Ovary (tissue), 10 donors: ENCODE measurements at places on chromosomes 4 and X. TPM values are rescaled to one million over a fixed set of nuclear protein-coding genes. Genes with fewer than 3 reads are reported as not detected.

DNA sequence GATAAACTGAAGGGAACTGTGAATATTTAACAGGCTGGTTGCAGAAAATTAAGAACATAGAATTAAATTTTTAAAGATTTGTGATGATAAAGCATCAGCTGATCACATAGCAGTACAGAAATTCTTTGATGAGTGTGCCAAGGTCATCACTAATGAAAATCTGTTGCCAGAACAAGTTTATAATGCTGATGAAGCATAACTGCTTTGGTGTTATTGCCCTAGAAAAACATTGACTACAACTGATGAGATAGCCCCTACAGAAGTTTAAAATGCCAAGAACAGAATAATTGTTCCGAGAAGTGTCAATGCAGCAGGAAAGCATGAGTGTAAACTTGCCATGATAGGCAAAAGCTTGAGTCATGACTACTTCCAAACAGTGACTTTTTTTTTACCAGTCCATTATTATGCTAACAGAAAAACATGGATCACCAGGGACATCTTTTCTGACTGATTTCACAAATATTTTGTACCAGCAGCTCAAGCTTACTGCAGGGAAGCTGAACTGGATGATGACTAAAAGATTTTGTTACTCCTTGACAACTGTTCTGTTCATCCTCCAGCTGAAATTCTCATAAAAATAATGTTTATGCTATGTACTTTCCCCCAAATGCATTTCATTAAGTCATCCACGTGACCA is 1136.6 kb downstream of the FAT4 start:
- DNase-seq = no peak

DNA sequence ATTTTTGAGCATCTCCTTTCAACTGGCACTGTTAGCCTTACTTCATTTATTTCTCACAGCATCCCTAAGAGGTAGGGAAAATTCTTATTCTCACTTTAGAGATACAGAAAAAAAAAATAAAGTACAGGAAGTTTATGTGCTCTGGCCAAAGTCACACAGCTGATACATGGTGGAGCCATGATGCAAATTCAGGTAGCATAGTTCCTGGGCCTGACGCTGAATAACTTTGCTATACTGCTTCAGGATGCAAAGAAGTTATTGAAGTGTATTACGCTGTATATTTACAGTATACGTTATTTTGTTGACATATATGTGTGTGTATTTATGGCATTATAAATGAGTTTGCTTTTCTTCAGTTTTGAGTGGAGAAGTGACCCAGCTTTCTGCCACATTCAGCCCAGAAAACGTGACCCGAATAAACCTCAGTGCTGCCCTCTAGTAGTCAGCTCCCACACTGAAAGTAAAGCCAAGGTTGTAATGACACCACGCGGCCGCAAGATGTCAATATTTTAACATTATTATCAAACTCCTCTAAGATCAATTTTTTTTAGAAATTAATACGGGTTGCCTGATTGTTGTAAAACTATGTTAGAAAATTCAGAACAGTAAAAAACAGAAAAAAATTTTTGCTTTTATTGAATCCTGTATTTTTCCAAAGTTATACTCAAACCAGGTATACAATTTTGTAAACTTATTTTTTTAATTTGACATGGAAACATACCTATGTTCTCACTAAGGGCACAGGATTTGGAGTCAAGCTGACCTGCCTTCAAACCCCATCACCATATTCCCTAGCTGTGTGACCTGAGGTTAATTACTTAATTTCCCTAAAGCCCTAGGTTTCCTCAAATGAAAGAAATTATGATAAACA is 3.8 kb upstream of the GUCY2F start:
- DNase-seq = peak; percentile 71

DNA sequence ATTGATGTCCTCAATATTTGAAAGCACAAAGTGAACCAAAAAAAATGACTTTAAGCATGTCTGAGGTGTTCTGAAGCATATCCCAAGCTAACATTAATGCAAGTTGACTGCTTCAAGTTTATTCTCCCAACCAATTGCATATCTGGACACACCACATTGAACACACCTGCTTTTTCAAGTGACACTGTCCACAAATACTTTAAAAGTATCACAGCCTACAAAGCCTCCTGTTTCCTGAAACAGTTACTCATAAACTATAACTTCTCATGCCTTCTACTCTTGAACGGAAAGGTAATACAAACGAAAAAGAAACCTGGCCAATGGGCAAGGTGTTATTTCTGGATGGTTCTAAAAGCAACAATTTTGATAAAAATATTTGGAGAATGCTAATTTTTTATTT is 1.1 kb downstream of the CDKL2 start:
- DNase-seq = no peak

LUZP4 gene
- not detected for total RNA-seq

DNA sequence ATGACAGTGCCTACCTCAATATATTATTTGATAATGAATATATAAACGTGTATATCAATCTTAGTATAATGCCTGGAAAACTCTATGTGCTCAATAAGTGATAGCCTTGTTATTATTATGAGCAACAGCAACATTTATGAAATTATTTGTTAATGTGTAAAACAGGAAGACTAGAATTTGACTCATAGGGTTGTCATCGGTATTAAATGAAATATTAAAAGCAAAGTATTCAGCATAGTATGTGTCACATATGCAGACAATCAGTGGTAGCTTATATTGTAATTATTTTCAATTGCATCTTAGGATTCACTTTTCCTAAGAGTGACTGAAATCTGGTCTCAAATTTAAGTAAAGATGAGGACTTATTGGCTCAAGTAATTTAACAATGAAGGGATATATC is 24.6 kb downstream of the SPANXD start:
- no peak for DNase-seq

PAGE5 gene
- not detected for total RNA-seq

TGIF2LX gene
- total RNA-seq = not detected

PARM1 gene
- total RNA-seq = 13.6 TPM

TDO2 gene
- total RNA-seq = 0.60 TPM

HSPA4L gene
- 5.4 TPM for total RNA-seq

NAP1L3 gene
- total RNA-seq = 17.1 TPM

GRCh38 chr4:153652051-153652784 is 31.9 kb upstream of the TLR2 start:
- DNase-seq = no peak

MAGEC2 gene
- not detected for total RNA-seq

- DNase-seq = no peak
Measured at GRCh38 chr4:14193601-14194000, 566.1 kb upstream of the BOD1L1 start.

PSAPL1 gene
- not detected for total RNA-seq

GRCh38 chr4:1572964-1573720 is 111.0 kb downstream of the FAM53A start:
- no peak for DNase-seq
